ENCODE measurements at places on chromosomes 6 and 20. TPM values are rescaled to one million over a fixed set of nuclear protein-coding genes. Genes with fewer than 3 reads are reported as not detected.

The EPHA7 gene
- total RNA-seq: 0.07 TPM

The MOXD1 gene
- 41.5 TPM for total RNA-seq

The PRKN gene
- total RNA-seq: 1.1 TPM

The TSBP1 gene
- not detected for total RNA-seq

The MYLK2 gene
- total RNA-seq: 0.07 TPM

The WFDC8 gene
- not detected for total RNA-seq

The SAMD10 gene
- 3.6 TPM for total RNA-seq

The CALHM6 gene
- 1.5 TPM for total RNA-seq

The C20orf141 gene
- total RNA-seq: not detected

The GJA1 gene
- total RNA-seq: 563 TPM

The TPD52L2 gene
- total RNA-seq: 135 TPM

The C20orf204 gene
- 0.76 TPM for total RNA-seq

The SPAG4 gene
- 18.4 TPM for total RNA-seq

The LAMA4 gene
- total RNA-seq: 518 TPM

The GSTA3 gene
- not detected for total RNA-seq

The SNAP25 gene
- 0.53 TPM for total RNA-seq

The MEP1A gene
- total RNA-seq: not detected

The MLN gene
- not detected for total RNA-seq

The TMEM200A gene
- total RNA-seq: 134 TPM

The HAO1 gene
- total RNA-seq: not detected

The TAAR2 gene
- total RNA-seq: not detected

The MOG gene
- not detected for total RNA-seq

The TINAG gene
- total RNA-seq: not detected

The EDN3 gene
- not detected for total RNA-seq

The RAB32 gene
- 89.8 TPM for total RNA-seq

The FABP7 gene
- not detected for total RNA-seq

The RBPJL gene
- not detected for total RNA-seq

Data from smooth muscle cell of the pulmonary artery (primary cell).